NCI-H1105 (cell line): ENCODE measurements at places on chromosomes 12 and 14.

DNA sequence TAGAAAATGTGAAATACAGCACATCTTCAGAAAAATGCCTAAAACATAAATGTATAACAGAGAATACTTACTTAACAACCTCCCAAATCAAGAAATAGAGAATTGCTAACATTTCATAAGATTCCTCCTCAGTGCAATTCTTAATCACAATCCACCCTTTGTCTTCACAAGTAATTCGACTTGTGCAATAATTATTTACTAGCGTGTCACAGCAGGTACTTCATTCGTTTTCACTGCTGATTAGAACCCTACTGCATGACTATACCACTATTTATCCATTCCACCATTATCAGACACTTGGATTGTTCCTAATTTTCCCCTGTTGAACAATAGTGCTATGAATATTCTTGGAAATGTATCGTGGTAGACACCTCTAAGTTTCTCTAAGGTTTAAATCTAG is 64.9 kb upstream of the BBS10 start:
- no peak for DNase-seq

DNA sequence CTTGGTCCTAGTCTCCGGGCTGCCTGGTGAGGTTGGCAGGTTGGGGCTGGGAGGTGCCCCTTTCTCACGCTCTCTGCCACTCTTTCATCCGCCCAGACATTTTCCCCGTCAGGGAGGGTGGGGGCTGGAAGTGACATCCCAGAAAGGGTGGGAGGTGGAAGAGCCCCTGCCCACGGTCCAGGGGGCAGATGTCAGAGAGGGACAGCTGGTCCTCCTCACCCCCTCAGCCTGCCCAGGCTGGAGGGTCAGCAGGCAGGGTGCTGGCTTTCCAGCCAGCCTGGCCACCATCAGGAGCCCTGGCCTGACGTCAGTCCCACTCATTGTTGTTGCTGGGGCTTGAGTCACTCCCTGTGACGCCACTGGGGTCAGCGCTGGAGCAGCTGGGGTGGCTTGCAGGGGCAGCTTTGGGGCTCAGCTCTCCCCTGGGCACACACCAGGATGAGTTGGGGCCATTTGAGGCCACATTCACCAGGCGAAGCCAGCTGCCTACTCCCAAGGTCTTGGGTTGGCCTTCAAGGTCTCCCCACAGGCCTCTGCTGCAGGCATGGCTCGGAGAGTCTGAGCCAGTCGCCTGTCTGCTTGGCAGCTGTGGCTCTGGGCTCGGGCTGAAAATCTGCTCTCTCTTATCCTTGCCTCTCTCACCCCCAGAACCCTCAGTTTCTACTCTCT is 5.7 kb upstream of the ATG101 start:
- no peak for DNase-seq

GRCh38 chr12:54932038-54932437 is 52.5 kb downstream of the TESPA1 start:
- DNase-seq: no peak

GRCh38 chr14:88554457-88555286 is at the start of gene PTPN21:
PTPN21 (minus strand) TSS chr14:88555007; CDS start chr14:88550417, 4,590 bp downstream.
- DNase-seq: no peak

- DNase-seq: peak; percentile 91
Observed at GRCh38 chr14:26394150-26394810, 203.6 kb downstream of the NOVA1 start.

- DNase-seq: no peak
Observed at GRCh38 chr12:904010-904414, 45.5 kb downstream of the RAD52 start.

- peak; percentile 76 for DNase-seq
Observed at GRCh38 chr14:24036169-24036962, 15.4 kb upstream of the CARMIL3 start.

GRCh38 chr12:115322275-115322674 is 638.3 kb upstream of the TBX3 start:
- no peak for DNase-seq

DNA sequence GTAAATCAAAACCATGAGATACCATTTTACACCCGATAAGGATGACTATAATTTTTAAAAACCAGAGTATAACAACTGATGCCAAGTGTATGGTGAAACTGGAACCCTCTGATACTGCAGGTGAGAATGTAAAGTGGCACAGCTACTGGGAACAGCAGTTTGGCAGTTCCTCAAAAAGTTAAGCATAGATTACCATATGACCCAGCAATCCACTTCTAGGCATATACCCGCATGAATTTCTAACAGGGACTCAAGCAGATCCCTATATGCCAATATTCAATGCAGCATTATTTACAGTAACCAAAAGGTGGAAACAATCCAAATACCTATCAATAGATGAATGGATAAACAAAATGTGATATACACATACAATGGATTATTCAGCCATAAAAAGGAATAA is 57.4 kb downstream of the BAZ1A start:
- DNase-seq: no peak

GRCh38 chr14:74140374-74140850 is 55.7 kb downstream of the LIN52 start:
- peak; percentile 85 for DNase-seq

- DNase-seq: no peak
Observed at GRCh38 chr14:33377596-33378390, 439.1 kb downstream of the NPAS3 start.

DNA sequence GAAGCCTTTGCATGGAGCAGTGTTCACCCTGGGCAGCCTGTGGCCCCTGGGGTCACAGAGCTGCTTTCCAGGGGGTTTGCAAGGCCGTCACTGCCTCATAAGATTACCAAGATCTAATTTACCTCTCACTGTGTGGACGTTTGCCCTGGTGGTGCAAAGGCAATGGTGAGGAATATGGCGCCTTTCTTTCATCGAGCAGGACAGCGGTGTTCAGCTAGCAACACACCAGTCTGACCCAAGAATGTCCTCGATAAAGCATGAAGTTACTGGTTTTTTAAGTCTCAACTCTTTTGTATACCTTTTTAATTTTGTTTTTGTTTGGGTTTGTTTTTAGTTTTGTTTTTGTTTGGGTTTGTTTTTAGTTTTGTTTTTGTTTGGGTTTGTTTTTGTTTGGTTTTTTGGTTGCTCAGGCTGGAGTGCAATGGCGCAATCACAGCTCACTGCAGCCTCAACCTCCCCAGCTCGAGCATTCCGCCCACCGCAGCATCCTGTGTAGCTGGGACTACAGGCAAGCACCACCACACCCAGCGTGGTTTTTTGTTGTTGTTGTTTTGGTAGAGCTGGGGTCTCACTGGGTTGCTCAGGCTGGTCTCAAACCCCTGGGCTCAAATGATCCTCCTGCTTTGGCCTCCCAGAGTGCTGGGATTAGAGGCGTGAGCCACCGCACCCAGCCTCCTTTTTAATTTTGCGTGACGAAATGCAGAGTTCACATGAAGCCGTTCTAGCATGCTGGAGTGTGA is 57.9 kb downstream of the PPP2R5C start:
- no peak for DNase-seq

- DNase-seq: no peak
Observed at GRCh38 chr12:54631551-54631950, 3.1 kb downstream of the LACRT start.

DNA sequence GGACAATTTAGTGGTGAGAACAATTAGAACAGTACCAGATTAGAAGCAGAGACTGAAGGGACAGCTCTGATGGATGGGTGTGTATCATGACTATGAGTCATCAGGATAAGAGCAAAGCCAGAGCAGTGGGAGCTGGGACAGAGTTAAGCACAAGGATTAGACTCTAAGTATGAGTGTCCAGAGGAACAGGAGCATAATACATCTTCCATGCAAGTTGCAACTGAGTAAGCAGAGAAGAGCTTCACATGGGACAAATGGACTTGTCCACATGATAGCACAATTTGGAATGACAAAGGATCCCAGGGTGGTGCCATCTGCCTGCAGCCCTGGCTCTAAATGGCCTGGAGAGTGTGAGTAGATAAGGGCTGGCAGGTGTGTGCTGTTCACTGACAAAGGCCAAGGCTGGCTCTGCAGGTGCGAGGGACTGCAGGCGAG is 226.4 kb upstream of the CAND1 start:
- peak; percentile 77 for DNase-seq

GRCh38 chr12:68759852-68760251 is 13.9 kb downstream of the SLC35E3 start:
- DNase-seq: no peak

DNA sequence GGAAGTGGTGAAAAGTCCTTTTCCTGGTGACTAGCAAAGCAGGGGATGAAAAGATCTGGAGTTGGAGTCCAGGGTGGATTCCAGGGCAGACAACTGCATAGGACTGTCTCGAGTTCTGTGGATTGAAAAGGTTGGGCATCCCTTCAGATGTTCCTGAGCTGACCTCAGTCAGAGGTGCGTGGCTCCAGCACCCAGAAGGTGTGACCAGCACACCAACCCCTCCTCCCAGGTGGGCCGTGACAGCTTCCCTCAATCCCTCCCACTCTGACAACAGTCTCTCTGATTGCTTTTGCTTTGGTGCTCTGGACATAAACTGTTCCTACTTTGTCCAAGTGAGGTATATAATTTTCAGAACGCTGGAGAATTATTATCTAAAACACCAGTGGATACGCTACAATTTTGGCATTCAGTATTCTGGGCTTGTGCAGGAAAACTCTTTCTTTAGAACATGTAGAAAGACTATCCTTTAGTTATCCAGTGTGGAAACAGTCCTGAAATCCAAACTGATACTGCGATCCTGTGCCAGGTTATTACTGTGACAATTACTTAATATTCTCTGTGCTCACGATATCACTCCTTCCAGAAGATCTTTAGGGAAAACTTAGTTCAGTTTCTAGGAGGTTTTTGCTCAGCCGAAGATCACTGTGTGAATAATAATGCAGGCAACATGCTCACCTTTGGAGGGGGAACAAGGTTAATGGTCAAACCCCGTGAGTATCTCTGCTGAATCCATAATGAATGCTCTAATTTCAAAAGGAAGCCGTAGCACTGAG is 87.9 kb downstream of the DAD1 start:
- no peak for DNase-seq

- no peak for DNase-seq
Observed at GRCh38 chr14:90111895-90112534, 50.2 kb downstream of the KCNK13 start.

GRCh38 chr14:33653308-33653695 is 297.6 kb downstream of the EGLN3 start:
- no peak for DNase-seq

- no peak for DNase-seq
Observed at GRCh38 chr12:56129206-56129941, 1.3 kb downstream of the ESYT1 start.

GRCh38 chr12:124778411-124778810 is 85.3 kb downstream of the SCARB1 start:
- no peak for DNase-seq

DNA sequence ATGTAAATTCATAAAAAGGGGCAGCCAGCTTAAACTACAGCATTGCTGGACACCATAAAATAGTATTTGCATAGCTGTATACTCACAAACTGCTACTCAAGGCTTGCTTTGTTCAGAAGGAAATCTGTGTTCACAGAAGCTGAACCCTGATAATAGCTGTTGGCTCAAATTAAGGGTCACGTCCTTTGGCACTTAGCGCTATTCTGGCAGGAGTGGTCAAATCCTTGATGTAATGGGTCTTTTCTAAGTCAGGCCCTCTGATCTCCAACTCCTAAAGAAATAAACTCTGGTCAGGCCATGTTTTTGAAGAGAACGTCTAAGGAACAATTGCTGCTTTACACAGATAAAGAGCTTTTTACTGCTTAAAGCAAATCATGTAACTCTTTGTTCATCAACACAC is 12.8 kb upstream of the PSMA6 start:
- DNase-seq: no peak

- DNase-seq: peak; percentile 35
Observed at GRCh38 chr12:98587084-98587483, 6.4 kb upstream of the SLC25A3 start.

GRCh38 chr14:90319173-90319572 is 12.6 kb downstream of the NRDE2 start:
- no peak for DNase-seq

DNA sequence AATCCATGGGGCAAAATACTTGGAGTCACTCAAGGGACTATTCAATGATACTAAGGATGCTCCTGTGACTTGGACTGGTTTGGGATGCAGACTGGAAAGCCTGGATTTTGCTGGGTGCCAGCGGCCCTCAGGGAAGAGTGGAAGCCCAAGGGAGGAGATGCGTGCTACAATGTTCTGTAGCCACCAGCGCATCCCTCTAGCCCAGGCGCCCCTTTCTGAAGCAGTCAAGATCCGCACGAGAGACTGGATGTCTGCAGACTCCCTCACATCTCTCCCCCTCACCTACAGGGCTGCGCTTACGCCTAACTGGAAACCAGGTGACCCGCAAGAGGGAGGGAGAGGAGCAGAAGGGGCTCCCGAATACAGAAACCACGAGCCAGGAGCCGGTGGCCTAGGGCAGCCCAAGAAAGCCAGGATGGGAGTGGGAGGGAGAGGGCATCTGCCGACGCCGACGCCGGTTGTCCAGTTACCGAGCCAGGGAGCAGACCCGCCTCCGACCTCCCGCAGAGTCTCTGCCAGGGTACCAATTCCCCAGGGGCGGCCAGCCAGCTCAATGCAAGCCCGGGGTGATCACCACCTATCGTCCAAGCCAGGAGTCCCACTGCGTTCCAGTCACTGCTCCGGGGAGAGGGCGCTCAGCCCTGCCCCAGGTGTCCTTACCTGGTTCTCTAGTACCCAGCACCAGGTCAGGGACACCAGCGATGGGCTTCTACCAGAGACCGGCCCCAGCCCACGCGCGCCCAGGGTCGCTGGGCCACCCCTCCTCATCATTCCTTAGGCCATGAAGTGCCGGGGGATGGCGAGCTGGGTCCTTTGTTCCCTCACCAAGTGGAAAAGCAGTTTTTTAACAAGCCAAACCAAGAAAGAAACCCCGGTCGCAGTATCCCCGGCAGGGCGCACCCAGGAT is 1.2 kb downstream of the NTN4 start:
- peak; percentile 40 for DNase-seq

- DNase-seq: peak; percentile 17
Observed at GRCh38 chr14:105477660-105478397, 3.2 kb downstream of the CRIP2 start.

DNA sequence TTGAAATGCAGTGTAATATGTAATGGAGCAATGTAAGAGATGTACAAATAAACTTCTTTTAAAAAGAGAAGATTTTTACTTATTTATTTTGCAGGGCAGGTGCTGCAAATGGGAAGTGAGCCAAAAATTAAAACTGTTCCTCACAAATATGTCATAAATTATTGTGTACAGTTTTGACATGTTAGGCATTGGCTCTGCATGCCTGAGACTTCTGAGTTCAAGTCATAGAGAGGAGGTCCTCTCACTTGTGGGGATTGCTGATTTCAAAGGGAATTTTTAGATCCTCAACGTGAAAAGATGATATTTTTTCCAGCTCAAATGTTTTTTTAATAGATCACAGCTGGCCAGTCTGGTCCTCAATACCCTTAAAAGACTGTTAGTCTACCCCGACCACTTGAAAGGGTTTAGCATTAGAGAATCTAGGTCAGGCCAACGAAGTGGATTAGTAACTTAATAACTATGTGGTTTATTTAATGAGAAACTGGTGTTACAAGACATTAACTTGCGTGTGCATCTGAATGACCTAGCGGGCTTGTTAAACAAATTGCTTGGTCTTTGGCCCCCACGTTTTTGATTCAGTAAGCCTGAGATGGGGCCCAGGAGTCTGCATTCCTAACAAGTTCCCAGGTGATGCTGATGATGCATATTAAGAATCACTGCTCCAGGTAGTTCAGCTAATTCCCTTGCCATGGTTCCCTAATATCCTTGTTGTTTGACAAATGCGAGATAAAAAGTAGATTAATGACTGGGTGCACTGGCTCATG is 30.9 kb upstream of the WDR89 start:
- peak; percentile 32 for DNase-seq

GRCh38 chr14:47511829-47512228 is 163.6 kb downstream of the MDGA2 start:
- DNase-seq: no peak

GRCh38 chr12:31431721-31432240 is 105.8 kb upstream of the SINHCAF start:
- no peak for DNase-seq
